HepG2 (cell line): ENCODE measurements at places on chromosomes 12 and 14. TPM values are rescaled to one million over a fixed set of nuclear protein-coding genes. Genes with fewer than 3 reads are reported as not detected.

Gene SLC25A47
- total RNA-seq, result 0.87 and 1.0 TPM in 2 replicates

Gene DEPDC4
- total RNA-seq, result 5.7 and 6.6 TPM in 2 replicates

Gene DNAH10
- total RNA-seq, result 0.02 and 0.06 TPM in 2 replicates

- H3K4me3 ChIP-seq, result no peak overlapping the region
- no peaks in the 10 kb centered on the region for H3K4me1 ChIP-seq
- H3K36me3 ChIP-seq, result no peaks in the 10 kb centered on the region
- no peak overlapping the region for H3K27ac ChIP-seq
Measured at GRCh38 chr12:98471085-98471484, 44.3 kb upstream of the TMPO start.

DNA sequence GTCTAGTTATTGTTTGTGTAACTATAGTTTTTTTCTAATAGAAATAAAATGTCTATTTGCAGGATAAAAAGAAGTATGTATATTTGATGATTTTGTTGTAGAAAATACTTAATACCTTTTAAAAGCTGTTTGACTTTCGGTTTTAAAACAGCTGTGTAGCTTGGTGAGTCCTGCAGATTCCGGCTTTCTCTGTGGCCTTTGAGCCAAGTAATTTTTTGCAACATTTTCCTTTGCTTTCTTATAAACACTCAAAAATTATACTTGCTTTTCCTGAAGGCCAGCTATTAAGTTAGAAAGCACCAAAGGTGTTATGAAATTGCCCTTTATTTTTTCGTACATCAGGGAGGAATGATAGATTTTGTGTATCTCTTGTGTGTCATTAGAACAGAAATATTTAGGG is 63.6 kb downstream of the CRADD start:
- DNase-seq, result no peak
- H3K4me3 ChIP-seq, result no peak overlapping the region
- peaks cover 39% of the 10 kb centered on the region for H3K4me1 ChIP-seq

- no peaks in the 10 kb centered on the region for H3K27me3 ChIP-seq
- H3K27ac ChIP-seq, result no peak overlapping the region
- no peak for DNase-seq
- H3K4me3 ChIP-seq, result no peak overlapping the region
- no peaks in the 10 kb centered on the region for H3K36me3 ChIP-seq
- no peaks in the 10 kb centered on the region for H3K4me1 ChIP-seq
Measured at GRCh38 chr14:38065106-38065762, 142.5 kb upstream of the SSTR1 start.

Gene KRT82
- not detected in 2 replicates for total RNA-seq

DNA sequence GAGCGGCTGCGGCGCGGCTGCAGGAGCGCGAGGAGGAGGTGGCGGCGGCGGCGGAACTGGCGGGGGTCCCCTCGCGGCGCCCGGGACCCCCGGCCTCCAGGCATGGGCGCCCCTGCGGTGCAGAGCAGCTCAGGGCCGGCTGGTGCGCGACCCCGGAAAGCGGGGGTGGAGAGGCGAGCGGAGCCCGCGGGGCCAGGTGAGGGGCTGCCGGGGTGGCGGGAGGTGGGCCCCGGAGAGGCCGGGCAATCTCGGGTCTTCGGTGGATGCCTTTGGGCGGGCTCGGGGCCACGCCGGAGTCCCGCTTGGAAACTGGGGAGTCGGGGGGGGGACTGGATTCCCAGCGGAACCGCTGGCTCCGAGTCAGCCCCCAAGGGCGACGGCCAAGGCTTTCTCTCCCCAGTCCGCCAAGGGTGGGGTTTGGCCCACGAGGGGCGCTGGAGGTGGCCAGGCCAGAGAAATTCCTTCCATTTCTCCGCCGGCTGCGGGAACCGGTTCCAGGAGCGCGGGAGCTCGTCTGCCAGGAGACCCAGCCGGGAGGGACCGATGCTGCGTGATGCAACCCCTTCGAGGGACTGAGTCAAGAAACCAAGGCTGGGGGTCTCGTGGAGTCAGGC is 13.9 kb upstream of the NR4A1 start:
- H3K36me3 ChIP-seq, result no peaks in the 10 kb centered on the region
- no peak overlapping the region for H3K27ac ChIP-seq
- H3K27me3 ChIP-seq, result peaks cover 3% of the 10 kb centered on the region; the same call in 1 of the 2 replicates
- no peak for DNase-seq
- H3K4me3 ChIP-seq, result peak overlapping the region; percentile 62
- peaks cover 66% of the 10 kb centered on the region for H3K4me1 ChIP-seq

GRCh38 chr14:71511152-71511551 is 421.1 kb upstream of the RGS6 start:
- H3K4me3 ChIP-seq, result no peak overlapping the region
- no peaks in the 10 kb centered on the region for H3K27me3 ChIP-seq
- DNase-seq, result no peak
- no peak overlapping the region for H3K27ac ChIP-seq
- H3K36me3 ChIP-seq, result no peaks in the 10 kb centered on the region

DNA sequence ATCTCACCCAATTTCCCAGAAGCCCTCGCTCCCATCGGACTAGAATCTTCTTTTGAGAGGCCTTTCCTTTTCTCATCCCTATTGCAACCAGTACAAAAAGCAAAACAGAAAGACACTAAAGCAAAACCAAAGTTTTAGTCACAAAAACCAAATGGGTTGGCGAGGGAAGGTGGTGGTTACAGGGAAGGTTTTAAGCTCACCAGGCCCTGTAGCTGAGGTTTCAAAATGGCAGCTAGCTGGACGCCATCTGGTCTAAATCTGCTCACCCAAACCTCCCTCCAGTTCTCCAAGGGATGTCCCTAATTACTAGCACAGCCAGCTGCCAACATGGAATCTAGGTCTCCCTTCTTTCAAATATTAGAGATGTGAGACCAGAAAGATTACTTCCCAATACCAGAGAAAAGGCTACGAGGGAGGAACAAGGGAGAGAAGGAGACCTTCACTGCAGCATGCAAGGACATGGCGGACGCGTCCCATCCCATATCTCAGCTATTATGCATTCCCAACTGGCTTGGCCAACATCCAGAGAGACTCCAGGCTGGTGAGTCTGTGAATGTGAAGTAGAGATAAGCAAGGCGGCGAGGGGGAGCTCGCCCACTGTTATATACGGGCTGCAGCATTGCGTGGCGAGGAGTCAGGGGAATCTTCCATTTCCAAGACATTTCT is 70.8 kb downstream of the DPF3 start:
- no peaks in the 10 kb centered on the region for H3K36me3 ChIP-seq
- no peaks in the 10 kb centered on the region for H3K4me1 ChIP-seq
- H3K4me3 ChIP-seq, result no peak overlapping the region
- no peaks in the 10 kb centered on the region for H3K27me3 ChIP-seq

- H3K4me1 ChIP-seq, result 0 out of 2 replicates have a peak, but pooled peaks cover 11% of the 10 kb centered on the region
- no peaks in the 10 kb centered on the region for H3K27me3 ChIP-seq
- no peak overlapping the region for H3K4me3 ChIP-seq
- peaks cover 33% of the 10 kb centered on the region for H3K36me3 ChIP-seq
- no peak overlapping the region for H3K27ac ChIP-seq
Measured at GRCh38 chr14:96519970-96520369, 17.8 kb downstream of the PAPOLA start.

DNA sequence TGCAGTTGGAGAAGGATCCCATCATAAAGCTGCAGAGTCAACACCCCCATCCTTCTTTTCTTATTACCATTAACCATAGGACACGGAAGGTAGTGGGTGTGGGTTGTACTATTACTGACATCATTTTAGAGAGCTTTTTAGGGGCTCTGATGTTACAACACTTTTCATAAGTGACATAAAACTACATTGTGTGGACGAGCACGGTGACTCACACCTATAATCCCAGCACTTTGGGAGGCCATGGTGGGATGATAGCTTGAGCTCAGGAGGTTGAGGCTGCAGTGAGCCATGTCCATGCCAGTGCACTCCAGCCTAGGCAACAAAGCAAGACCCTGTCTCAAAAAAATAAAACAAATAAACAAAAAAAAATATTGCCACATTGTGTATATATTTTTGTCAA is 167.1 kb downstream of the DUSP6 start:
- no peak overlapping the region for H3K4me3 ChIP-seq
- H3K27ac ChIP-seq, result no peak overlapping the region
- DNase-seq, result no peak
- no peaks in the 10 kb centered on the region for H3K4me1 ChIP-seq
- H3K36me3 ChIP-seq, result no peaks in the 10 kb centered on the region

Gene RDH16
- total RNA-seq, result 0.07 and 0.13 TPM in 2 replicates

DNA sequence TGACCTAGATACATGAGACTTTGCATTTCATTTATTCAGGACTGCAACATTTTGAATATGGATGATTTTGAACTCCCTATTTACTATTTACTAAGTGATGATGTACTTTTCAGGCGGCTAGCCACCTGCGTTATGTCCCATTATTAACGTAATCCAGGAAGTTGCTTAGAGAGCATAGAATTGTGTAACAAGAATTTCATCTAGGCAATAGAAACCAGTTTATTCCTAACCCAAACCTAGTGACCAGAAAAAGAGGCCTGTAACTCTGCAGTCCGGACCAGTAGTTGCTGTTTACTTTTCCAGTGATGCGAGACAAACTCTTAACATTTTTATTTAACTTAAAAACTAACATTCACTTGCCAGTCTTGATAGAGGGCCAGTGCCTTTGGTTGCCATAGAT is 12.3 kb downstream of the NUDT4 start:
- no peak overlapping the region for H3K4me3 ChIP-seq
- H3K36me3 ChIP-seq, result peaks cover 11% of the 10 kb centered on the region
- peaks cover 16% of the 10 kb centered on the region; the same call in 1 of the 2 replicates for H3K4me1 ChIP-seq
- H3K27me3 ChIP-seq, result no peaks in the 10 kb centered on the region
- no peak for DNase-seq

Gene TEAD4
- 45.0 and 46.3 TPM in 2 replicates for total RNA-seq

- no peak overlapping the region for H3K4me3 ChIP-seq
- H3K27ac ChIP-seq, result no peak overlapping the region
- H3K27me3 ChIP-seq, result no peaks in the 10 kb centered on the region; the same call in 2 of the 3 replicates
- no peak for DNase-seq
Measured at GRCh38 chr12:34401659-34402227, 379.4 kb downstream of the ALG10 start.

DNA sequence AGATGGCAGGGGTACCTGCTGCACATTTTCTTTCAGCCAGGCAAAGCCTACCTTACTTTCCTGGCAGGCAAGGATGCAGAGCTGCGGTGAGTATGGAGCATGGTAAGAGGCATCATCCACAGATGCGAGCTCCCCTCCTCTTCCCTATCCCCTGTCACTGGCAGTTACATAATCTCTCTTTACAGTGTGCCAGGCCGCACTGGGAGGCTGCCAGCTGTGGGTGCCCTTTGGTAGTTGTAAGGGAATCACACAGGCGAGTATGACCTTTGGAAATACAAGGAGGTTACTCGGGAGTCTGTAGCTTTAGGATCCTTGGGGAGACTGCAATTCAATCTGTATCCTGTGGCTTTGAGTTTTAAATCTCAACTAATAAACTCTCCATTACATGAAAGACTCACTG is 132.5 kb downstream of the KTN1 start:
- H3K4me1 ChIP-seq, result no peaks in the 10 kb centered on the region
- H3K27me3 ChIP-seq, result no peaks in the 10 kb centered on the region
- DNase-seq, result no peak
- H3K36me3 ChIP-seq, result no peaks in the 10 kb centered on the region
- no peak overlapping the region for H3K4me3 ChIP-seq

GRCh38 chr14:55968741-55969140 is 149.5 kb upstream of the PELI2 start:
- DNase-seq, result no peak
- no peaks in the 10 kb centered on the region for H3K36me3 ChIP-seq
- H3K27me3 ChIP-seq, result no peaks in the 10 kb centered on the region
- no peak overlapping the region for H3K27ac ChIP-seq
- no peak overlapping the region for H3K4me3 ChIP-seq
